Fibroblast of skin of right quadriceps (primary cell): ENCODE measurements at places on chromosomes 2 and 18.

DNA sequence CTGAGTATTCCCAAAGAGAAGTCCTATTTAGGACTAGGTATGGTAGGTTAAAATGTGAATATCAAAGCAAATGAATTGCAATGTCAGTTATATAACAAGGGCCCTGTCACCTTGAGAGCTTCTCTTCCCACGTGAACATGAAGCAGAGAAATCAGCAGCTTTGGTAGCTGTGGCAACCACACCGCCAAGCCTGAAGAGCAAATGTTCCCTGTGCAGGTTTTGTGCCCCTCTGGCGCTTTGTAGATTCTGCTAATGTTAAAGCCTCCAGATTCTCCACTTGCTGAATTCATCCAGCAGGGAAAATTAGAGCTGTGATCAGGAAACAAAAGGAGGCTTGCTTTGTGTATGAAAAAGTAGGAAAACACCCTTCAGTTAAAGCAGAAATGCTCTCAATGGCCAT lies 322.6 kb downstream of the RBM43 start:
- no peak for DNase-seq

- no peak for DNase-seq
These were observed 19.1 kb downstream of the PAPOLG start for GRCh38 chr2:60775048-60775639.

GRCh38 chr2:119059287-119059686 lies 99.3 kb downstream of the C1QL2 start:
- DNase-seq: no peak

- DNase-seq: peak; percentile 100
These were observed 4.4 kb downstream of the CCL20 start for GRCh38 chr2:227817850-227818674.

DNA sequence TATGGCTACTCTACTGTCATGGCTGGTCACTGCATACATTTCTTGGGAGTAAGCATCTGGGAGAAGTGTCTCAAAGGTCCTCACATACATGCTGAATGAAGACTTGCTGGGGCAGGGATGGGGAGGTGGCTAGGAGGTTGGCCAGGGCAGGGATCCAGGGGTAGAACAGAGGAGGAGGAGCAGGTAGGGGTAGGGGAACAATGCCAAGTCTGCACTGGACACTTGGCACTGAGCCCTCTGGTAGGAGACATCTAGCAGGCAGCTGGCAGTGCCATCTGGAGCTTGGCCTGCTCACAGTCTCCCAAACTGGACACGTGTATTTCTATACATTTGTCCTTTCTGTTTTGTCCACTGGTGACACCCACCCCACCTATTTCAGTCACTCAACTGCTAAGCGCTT lies 62.7 kb upstream of the REV1 start:
- no peak for DNase-seq

- no peak for DNase-seq
These were observed 11.8 kb downstream of the PMAIP1 start for GRCh38 chr18:59911600-59911999.

DNA sequence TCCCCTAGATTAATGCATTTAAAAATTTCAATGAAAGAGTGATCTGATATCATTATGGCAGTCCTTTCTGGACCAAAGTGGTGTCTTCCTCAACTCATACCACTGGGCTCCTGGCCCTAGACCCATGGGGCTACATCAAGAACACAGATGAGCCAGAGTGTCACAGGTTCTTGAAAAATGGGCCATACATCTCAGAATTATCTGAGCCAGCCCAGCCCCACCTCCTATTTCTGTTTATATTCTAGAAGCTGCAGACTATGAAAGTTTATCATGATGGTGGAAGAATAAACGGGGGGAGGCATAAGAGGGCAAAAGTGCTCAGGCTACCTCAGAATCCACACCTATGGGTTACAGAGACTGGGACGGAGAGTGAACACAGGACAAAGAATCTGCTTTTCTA lies 120.6 kb upstream of the TACR1 start:
- DNase-seq: no peak

GRCh38 chr2:196170213-196170605 lies 1.2 kb downstream of the STK17B start:
- peak; percentile 38 for DNase-seq

- no peak for DNase-seq
These were observed 1.8 kb downstream of the AGAP1 start for GRCh38 chr2:235495373-235496238.

GRCh38 chr2:128415779-128416061 lies 97.1 kb upstream of the HS6ST1 start:
- no peak for DNase-seq

DNA sequence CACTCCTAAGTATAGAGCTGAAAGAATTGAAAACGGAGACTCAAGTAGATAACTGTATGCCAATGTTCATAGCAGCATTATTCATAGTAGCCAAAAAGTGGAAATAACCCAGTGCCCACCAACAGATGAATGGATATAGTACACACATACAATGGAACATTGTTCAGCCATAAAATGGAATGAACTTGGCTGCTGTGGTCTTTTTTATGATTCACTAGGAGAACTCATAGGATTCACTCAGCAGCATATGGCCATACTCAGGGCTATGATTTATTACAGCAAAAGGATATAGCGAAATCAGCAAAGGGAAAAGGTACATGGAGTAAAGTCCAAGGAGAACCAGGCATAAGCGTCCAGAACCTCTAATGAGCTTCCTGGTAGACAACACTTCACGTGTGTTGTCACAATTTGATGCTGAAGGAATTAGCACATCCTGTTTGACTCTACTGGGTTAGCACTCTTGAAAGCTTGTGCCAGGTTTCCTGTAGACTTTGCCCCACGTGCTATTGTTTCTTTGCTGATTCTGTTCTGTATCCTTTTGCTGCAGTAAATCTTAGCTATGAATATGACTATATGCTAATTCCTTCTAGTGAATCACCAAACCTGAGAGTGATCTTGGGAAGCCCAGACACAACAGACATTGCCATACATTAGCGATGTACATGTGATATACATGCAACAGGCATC lies 15.7 kb downstream of the SPC25 start:
- no peak for DNase-seq

DNA sequence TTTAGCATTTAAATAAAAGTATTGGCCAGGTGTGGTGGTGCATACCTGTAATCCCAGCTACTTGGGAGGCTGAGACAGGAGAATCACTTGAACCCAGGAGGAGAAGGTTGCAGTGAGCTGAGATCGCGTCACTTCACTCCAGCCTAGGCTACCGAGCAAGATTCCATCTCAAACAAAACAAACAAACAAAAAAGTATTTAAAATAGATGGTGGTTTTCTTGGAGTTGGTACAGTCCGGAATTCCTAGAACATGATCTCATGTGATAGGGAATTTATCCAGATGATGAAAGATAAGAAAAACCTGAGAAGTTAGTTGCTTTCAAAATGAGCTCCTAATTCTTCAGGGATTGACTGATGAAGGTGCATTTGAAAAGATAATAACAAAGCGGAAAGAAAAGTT lies 62.0 kb downstream of the BIRC6 start:
- peak; percentile 50 for DNase-seq

DNA sequence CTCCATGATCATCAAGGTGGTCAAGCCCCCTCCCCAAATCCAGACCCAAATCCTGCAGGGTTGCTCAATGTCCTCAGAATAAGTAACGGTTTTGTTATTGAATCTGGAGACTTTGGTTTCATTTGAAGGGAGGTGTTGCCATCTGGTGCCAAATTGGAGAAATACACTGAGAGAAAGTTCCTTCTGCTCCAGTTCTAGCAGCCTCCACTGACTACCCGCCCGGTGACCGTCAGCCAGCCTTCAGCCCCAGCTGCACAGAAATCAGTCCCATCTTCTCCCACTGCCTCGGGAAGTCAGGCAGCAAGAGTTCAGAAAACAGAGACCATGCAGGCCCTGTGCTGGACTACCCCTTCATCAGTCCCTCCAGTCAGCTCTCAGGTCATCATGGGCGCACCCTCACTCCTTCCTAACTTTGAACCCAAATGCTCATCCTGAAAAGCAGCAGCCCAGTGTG lies 38.7 kb downstream of the PKDCC start:
- DNase-seq: peak; percentile 68

- DNase-seq: peak; percentile 25
These were observed 28.1 kb upstream of the RASGRP3 start for GRCh38 chr2:33448220-33448899.

DNA sequence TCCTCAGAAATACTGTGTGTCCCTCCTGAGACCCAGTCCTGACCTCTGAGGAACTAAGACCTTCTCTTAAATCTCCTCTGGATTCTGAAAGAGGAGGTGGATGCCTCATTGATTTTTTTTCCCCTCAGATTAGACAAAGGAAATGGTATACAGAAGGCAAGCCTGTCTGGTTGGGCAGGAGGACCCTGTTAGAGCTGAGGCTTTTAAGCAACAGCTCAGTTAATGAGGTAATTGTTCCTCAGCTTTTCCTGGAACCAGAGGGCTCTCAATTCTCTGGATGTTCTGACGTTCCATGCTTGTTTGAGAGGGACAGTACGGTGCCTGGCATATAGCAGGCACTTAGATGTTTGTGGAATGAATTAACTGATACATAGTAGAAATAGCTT lies 61.7 kb upstream of the MCFD2 start:
- no peak for DNase-seq

DNA sequence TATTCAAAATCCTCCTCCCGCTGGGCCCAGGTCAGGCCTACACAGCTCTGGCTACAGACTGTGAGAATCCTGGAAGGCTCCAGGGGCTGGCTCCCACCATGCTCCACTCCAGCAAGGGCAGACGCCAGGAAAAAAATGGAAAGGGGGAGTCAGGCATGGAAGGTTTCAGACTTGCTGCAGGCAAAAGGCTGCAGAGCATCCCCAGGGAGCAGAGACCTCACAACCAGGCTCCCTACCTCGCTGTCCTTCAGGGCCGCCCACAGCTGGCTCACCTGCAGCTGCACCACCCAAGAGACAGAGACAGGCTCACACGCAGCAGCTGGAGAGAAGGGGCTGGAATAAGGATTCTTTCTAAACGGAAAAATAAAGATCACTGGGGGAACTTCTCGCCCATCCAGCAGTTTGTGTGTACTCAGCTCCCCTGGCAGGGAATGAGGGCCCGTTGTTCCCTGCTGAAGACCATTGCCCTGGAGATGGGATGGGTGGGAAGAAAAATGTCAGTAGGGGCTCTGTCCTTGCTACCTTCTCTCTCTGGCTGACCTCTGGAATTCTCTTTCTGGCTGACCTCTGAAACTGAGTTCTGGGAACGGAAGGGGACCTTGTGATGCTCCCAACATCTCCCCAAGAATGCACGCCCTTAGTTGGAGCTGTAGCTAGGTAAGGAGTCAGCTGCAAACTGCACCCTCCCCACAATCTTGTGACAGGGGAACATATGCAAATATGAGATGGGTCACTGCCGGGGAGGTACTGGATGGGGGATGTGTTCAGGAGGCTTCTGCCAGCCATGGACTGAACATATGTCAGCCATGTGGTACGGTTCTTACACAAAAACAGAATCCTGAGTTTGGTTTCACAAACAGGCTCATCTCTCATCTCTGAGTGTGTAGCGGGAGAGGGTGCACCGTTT lies 34.5 kb downstream of the BCL2 start:
- no peak for DNase-seq

- no peak for DNase-seq
These were observed 60.9 kb upstream of the AGAP1 start for GRCh38 chr2:235432741-235433520.
